CD4-positive, alpha-beta memory T cell (primary cell): ENCODE measurements at places on chromosomes 3 and 15. TPM values are rescaled to one million over a fixed set of nuclear protein-coding genes. Genes with fewer than 3 reads are reported as not detected.

DNA sequence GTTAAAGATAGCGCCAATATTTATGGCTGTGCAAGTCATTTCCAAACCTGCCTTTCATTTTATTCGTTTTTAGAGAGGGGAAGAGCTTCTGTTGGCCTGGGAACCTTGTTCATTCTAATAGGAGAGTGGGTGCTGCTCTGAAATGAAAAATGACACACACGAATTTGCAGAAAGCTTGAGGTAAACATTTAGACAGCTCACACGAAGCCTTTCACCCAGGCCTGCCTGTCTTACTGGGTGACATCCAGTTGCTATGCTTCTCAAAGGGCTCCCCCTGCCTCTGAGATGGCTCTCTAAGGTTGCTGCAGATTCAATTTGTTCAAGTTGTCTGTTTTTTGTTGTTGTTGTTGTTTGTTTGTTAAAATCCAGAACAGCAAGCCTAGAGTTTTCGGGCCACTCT is 18.2 kb downstream of the PEX5L start:
- no peaks in the 10 kb centered on the region for H3K4me1 ChIP-seq
- no peak overlapping the region for H3K27ac ChIP-seq

- no peak overlapping the region for H3K27ac ChIP-seq
- DNase-seq, result no peak
- no peaks in the 10 kb centered on the region for H3K27me3 ChIP-seq
- no peaks in the 10 kb centered on the region for H3K36me3 ChIP-seq
These were observed 23.2 kb upstream of the LAMP3 start for GRCh38 chr3:183185696-183186095.

- H3K36me3 ChIP-seq, result no peaks in the 10 kb centered on the region
These were observed 27.1 kb downstream of the DUOX1 start for GRCh38 chr15:45156744-45157455.

DNA sequence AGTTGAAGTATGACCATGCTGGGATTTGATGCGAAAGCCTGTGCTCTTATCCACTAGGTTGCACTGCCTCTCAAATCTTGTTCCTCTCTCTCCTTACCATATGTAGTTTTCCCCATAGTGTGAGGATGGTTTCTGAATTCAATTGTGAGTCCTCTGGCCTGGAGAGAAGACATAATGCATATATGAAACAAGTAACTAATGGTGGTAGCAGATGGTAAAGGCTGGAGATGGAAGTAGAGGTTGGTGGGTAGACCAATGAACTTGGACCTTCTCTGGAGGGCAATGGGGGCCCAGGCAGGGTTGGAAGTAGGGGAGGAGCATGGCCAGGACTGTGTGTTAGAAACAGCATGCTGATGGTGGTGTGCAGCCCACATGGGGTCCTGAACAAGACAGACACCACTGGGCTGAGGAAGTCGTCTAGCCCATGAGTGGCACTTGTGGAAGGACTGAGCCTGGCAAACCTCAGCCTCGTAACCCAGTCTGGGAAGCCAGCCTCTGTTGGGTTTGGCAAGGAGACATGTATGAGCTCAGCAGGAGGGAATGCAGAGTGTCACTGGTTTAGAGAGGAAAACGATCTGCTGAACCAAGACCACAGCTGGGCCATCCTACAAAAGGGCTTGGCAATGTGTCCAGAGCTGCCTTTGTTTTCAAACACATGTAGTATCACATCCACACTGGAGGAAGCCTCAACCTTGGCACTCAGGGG is 18.5 kb upstream of the LMCD1 start:
- no peak overlapping the region for H3K4me3 ChIP-seq
- H3K36me3 ChIP-seq, result no peaks in the 10 kb centered on the region
- H3K27ac ChIP-seq, result no peak overlapping the region

DNA sequence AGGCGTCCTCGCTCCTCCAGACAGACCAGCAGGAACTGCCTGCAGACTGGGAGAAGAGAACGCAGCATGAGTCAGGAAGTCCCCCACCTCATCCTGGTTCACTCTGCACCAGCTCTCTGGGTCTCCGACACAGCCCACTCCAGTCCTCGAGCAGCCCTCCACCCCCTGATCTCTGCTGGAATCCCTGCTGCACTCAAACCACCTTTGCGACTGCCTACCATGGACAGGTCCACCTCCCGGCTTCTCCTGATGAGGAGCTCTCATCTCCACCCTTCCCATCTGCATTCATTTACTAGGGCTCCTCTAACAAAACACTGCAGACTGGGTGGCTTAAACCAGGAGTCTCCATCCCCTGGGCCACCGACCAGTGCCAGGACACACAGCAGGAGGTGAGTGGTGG is 202.3 kb upstream of the IGF1R start:
- H3K27me3 ChIP-seq, result no peaks in the 10 kb centered on the region
- no peaks in the 10 kb centered on the region for H3K4me1 ChIP-seq
- no peaks in the 10 kb centered on the region for H3K36me3 ChIP-seq
- DNase-seq, result no peak

GRCh38 chr3:63861306-63861705 is 2.3 kb downstream of the THOC7 start:
- H3K27me3 ChIP-seq, result no peaks in the 10 kb centered on the region
- peaks cover 35% of the 10 kb centered on the region for H3K4me1 ChIP-seq
- H3K36me3 ChIP-seq, result no peaks in the 10 kb centered on the region
- no peak overlapping the region for H3K4me3 ChIP-seq
- no peak for DNase-seq

DNA sequence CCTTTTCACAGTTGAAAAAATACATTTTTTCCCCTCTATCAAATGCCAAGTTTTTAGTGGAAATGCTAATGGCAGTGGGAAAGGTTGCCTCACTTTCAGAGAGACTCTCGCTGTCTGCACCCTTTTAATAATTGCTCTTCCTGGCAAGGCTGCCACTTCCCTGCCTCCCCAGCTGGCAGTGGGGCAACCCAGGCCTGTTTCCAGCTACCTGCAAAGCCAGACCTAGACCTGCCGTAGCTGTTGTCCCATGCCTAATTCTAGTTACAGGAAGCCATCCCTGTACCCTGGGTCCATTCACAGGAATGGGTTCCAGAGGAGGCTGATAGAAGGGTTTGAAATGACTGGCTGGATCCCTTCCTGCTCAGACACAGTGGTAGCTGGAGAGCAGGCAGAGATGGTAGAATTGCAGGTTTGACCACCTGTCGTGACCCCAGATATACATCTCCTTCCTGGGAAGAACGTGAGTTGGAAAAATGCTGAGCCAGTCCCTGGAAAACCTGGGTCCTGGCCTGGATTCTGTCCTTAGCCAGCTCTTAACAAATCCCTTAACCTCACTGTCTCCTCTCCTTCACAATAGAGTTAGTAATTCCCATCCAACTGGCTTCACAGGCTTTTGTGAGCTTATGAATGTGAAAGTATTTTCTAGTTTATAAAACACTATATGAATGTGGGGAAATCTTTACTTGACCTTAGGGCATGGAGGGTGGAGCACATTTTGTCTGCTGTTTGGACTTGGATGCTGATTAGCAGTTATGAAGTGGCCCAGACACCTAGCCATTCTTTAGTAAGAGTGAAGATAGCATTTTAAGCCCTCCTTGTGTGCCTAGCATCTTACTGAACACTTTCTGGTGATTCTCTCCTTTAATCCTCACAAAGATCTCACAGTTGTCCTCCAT is 12.9 kb upstream of the ALPK3 start:
- no peak for DNase-seq
- peaks cover 45% of the 10 kb centered on the region for H3K36me3 ChIP-seq
- H3K27me3 ChIP-seq, result no peaks in the 10 kb centered on the region
- no peak overlapping the region for H3K27ac ChIP-seq
- no peaks in the 10 kb centered on the region for H3K4me1 ChIP-seq

The SLC28A2 gene
- total RNA-seq, result not detected
